Fibroblast of upper back skin (primary cell): ENCODE measurements at places on chromosomes 7 and 10.
A peak's percentile ranks its signal among the peaks of the same experiment; 100 is the strongest.

GRCh38 chr10:71073451-71074175, 138.8 kb upstream of the UNC5B start:
- no peak for DNase-seq

GRCh38 chr7:143385891-143386781, 5.0 kb downstream of the ZYX start:
- DNase-seq, result no peak

GRCh38 chr7:117682681-117683385, 190.4 kb downstream of the CTTNBP2 start:
- DNase-seq, result no peak

GRCh38 chr7:74665296-74665938, 7.9 kb downstream of the GTF2I start:
- DNase-seq, result no peak

- DNase-seq, result peak; percentile 52
Observed at GRCh38 chr7:127803626-127804025, 151.6 kb downstream of the SND1 start.

GRCh38 chr7:132080467-132080866, 495.8 kb downstream of the PLXNA4 start:
- no peak for DNase-seq

DNA sequence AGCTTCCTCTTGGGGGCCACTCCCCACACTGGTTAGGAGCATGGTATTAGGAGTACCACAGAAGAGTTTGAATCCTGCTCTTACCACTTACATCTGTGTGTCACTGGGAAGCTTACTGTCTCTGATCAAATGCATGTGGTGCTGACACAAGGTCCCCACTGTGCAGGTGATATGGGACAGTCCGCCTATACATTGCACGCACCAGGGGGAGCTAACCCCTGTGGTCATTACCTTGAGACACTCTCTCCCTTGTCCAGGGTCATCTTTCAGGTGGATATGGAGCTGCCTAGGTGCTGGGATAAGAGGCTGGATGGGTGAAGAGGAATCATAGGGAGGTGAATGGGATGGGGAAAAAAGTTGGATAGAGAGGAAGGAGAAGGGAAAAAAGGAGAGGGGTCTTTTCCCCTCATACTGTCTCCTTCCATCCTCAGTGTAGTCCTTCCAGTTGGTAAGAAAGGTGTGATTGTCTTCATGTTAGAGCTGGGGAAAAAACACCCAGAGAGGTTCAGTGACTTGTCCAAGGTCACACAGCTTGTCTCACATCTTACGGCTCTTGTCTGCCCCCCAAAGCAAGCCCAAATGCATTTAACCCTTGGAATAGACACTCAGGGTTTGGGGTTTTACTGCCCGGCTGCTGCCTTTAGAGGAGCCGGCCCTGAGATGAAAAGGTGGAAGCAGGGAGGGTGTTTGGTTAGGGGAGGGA, 125.9 kb downstream of the CDH23 start:
- no peak for DNase-seq

GRCh38 chr10:69567920-69568319, 5.3 kb downstream of the NEUROG3 start:
- DNase-seq, result peak; percentile 53

DNA sequence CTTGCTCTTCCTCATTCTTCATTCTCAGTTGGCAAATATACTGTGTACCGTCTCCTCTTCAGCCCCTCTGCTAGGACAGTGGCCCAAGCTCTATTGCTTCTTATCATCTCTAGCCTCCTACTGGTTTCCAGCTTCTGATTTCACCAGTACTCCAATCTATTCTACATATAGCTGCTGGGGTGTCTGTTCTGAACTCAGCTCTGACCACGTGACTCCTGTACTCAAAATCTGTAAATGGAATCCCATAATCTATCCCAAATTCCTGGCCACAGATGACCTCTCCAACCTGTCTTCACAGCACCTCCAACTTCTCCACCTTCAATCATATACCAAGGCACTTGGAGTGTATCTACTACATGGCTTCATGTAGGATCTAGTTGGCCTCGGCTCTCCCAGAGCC, 152.9 kb downstream of the NRCAM start:
- DNase-seq, result no peak

GRCh38 chr10:123835575-123835974, 56.0 kb downstream of the CPXM2 start:
- DNase-seq, result no peak

DNA sequence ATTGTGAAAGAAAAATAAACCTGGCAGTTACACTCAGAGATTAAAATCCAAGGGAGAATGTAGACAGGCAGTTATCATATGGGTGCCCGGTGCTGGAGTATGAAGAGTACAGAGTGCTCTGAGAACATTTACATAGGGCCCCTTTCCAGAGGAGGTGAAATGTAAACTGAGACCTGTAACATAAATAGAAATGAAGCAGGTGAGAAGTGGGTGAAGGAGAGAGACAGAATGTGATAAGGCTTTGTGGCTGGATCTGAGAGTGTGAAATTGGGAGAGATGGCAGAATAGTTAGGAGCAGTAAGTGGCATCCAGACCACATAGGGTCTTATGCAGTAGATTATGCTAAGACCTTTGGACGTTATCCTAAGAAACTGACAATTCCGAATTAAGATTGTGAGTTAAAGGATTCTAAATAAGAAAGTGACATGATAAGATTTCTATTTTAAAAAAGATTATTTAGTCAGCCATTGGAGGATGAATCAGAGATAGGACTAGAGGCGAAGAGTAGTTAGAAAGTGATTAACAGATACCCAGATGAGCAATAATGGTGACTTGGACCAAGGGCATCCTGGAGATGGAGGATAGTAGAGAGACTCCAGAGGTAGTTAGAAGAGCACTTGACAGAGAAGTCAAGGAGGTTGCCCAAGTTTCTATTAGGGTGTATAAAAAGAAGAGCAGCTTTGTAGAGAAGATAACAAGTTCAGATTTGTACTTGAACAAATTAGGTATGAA, 36.7 kb downstream of the DNAH11 start:
- no peak for DNase-seq

DNA sequence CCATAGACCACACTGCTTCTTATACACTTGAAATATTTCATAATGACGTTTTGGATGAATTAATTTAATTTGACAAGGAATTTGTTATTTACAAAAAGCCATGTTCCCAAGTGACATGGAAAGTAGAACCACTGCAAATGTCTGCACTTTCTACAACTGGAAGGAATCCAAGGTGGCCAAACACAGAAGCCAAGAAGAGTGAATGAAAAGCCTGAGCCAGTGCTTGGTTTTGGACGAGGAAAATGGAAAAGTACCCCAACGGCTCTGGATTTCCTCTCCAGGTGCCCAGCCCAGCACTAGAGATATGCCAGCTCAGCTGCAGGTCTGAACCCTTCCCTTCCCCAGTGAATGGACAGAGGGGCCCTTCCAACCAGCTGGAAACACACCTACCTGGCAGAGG, 279.4 kb downstream of the TNS3 start:
- no peak for DNase-seq

- DNase-seq, result no peak
Observed at GRCh38 chr10:93865794-93866425, 27.9 kb upstream of the SLC35G1 start.
